Muscle of leg (tissue), 16 donors: ENCODE measurements at places on chromosomes 4 and X. TPM values are rescaled to one million over a fixed set of nuclear protein-coding genes. Genes with fewer than 3 reads are reported as not detected.
A peak's percentile ranks its signal among the peaks of the same experiment; 100 is the strongest.

The PDGFC gene
- total RNA-seq, result 34.6 TPM

The RASSF6 gene
- 0.04 TPM for total RNA-seq

- H3K27ac ChIP-seq, result no peak overlapping the region
- H3K27me3 ChIP-seq, result no peaks in the 10 kb centered on the region
- DNase-seq, result no peak
- H3K4me3 ChIP-seq, result no peak overlapping the region
- H3K36me3 ChIP-seq, result no peaks in the 10 kb centered on the region
These were observed 396.7 kb downstream of the FSTL5 start for GRCh38 chr4:161767116-161767515.

GRCh38 chr4:30495251-30495650 is 224.9 kb upstream of the PCDH7 start:
- no peaks in the 10 kb centered on the region for H3K27me3 ChIP-seq
- DNase-seq, result peak; percentile 79
- no peak overlapping the region for H3K4me3 ChIP-seq
- H3K36me3 ChIP-seq, result no peaks in the 10 kb centered on the region
- H3K27ac ChIP-seq, result no peak overlapping the region
- H3K4me1 ChIP-seq, result peaks cover 3% of the 10 kb centered on the region

The PPAT gene
- total RNA-seq, result 11.6 TPM

GRCh38 chrX:110125446-110126162 is 122.7 kb downstream of the TMEM164 start:
- peak; percentile 28 for DNase-seq
- H3K4me1 ChIP-seq, result peaks cover 6% of the 10 kb centered on the region
- H3K36me3 ChIP-seq, result no peaks in the 10 kb centered on the region
- H3K27me3 ChIP-seq, result peaks cover 24% of the 10 kb centered on the region
- H3K27ac ChIP-seq, result no peak overlapping the region

- H3K4me1 ChIP-seq, result peaks cover 4% of the 10 kb centered on the region
- H3K27ac ChIP-seq, result no peak overlapping the region
- DNase-seq, result peak; percentile 32
- no peaks in the 10 kb centered on the region for H3K36me3 ChIP-seq
- H3K27me3 ChIP-seq, result no peaks in the 10 kb centered on the region
These were observed 161.3 kb downstream of the ATP10D start for GRCh38 chr4:47646372-47646771.

DNA sequence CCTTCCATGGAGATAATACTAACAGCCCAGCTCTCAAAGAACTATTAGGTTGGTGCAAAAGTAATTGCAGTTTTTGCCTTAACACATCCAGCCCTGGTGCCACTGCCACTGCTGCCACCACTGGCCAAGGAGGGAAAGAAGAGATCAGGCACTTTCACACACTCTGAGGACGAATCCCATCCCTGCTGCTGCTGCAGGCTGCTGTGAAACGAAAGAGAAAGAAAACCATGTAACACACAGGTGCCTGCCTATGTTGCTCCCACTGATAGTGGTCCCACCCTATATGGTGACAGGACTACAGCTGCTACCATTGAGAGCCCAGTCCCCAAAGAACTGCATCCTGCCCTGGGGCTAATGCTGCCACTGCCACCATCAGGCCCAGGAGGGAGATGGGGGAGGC is 35.1 kb downstream of the TMLHE start:
- H3K27ac ChIP-seq, result no peak overlapping the region
- no peaks in the 10 kb centered on the region for H3K36me3 ChIP-seq
- DNase-seq, result no peak
- no peak overlapping the region for H3K4me3 ChIP-seq

DNA sequence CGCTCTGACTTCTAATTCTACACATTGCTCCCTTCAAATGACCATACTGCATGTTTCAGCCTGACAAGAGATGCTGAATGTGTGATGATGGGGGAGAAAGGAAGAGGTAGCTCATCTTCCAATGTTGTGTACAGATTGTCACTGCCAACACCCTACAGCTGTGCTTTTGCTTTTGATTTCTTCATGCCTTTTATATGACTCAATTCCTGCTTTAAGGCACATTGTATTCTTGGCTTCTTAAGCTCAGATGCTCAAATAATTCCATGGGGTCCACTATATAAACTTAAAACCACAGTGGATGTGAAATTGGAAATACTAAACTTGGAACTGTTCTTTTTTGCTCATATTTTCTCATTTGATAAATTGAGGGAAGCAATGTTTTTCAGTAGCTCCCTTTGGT is 183.2 kb upstream of the WDFY3 start:
- no peaks in the 10 kb centered on the region for H3K36me3 ChIP-seq
- H3K4me3 ChIP-seq, result no peak overlapping the region
- peak overlapping the region; percentile 69 for H3K27ac ChIP-seq
- no peaks in the 10 kb centered on the region for H3K27me3 ChIP-seq
- H3K4me1 ChIP-seq, result peaks cover 15% of the 10 kb centered on the region

The FRG2 gene
- not detected for total RNA-seq

DNA sequence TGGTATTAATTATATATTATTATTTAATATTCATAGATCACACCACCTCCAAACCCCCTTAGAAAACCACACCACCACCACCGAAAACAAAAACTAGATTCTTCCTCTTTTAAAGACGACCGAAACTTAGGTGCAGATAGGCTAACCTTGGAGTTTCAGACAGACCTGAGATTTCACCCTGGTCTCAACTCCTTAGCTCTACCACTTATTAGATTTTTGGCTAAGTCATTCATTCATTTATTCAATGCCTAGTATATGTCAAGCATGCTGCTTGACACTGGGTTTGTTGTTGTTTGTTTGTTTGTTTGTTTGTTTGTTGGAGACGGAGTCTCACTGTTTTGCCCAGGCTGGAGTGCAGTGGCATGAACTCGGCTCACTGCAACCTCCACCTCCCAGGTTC is 9.5 kb upstream of the BMP2K start:
- no peak for DNase-seq
- H3K36me3 ChIP-seq, result no peaks in the 10 kb centered on the region
- H3K4me3 ChIP-seq, result no peak overlapping the region
- no peaks in the 10 kb centered on the region for H3K27me3 ChIP-seq
- H3K4me1 ChIP-seq, result no peaks in the 10 kb centered on the region
- no peak overlapping the region for H3K27ac ChIP-seq

The CENPE gene
- total RNA-seq, result 6.0 TPM

GRCh38 chrX:123749643-123750042 is 16.8 kb upstream of the THOC2 start:
- H3K4me1 ChIP-seq, result no peaks in the 10 kb centered on the region
- no peaks in the 10 kb centered on the region for H3K36me3 ChIP-seq
- H3K4me3 ChIP-seq, result no peak overlapping the region

The GC gene
- 0.35 TPM for total RNA-seq
